ENCODE measurements at places on chromosomes 3 and 15.

GRCh38 chr3:121505256-121505655, 40.5 kb downstream of the POLQ start:
- no peak for DNase-seq

DNA sequence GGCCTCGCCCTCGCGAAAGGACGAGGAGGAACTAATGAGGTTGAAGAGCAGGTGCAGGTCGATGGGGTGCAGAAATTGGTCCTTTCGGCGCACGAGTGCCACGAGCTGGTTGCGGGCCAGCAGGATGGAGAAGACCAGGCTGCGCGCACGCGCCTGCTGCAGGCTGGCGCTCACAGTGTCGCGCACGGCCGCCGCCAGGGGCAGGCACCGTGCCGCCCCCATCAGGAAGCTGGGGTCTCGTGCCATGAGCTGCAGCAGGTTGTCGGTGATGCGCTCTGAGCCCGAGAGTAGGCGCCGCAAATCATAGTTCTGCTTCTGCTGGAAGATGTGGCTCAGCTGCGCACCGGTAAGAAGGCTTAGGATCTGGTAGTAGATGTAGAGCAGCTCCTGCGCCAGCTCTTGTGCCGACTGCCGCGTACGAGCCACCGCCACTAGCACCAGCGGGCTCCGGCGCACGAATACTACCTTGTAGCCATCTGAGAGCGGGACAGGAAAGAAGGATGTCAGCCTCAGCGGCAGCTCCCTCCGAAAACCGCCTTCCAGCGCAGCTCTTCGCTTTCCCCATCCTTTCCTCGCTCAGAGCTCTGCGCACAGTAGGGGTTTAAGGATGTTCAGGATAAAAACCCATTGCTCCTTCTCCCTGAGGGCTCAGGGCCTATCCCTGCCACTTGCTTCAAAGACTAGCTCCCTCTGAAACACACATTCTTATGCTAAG, 6.9 kb upstream of the MST1R start:
- no peak for DNase-seq

GRCh38 chr3:10975695-10976234, 16.8 kb upstream of the SLC6A1 start:
- no peak for DNase-seq

GRCh38 chr15:25724899-25725298, 138.2 kb downstream of the ATP10A start:
- no peak for DNase-seq

GRCh38 chr3:114437897-114438296, 144.1 kb downstream of the TIGIT start:
- DNase-seq = no peak

DNA sequence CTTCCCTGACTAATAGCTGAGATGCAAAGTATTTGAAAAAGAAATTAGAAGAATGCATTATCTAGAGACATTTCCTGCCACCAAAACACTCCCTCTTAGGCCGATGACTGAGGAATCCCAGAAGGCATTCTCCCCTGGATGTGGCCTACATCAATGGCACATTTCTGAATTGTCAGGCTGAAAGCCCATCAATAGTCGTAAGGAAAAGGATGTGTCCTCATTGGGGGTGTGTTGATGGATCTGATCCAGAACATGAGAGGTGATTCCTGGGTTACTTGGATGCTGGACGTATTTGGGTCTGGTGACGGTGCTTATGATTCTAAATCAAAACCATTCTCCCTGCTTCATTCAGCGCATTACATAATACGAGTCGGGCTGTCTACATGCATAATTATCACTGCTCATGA, 216.9 kb upstream of the CDIN1 start:
- no peak for DNase-seq

DNA sequence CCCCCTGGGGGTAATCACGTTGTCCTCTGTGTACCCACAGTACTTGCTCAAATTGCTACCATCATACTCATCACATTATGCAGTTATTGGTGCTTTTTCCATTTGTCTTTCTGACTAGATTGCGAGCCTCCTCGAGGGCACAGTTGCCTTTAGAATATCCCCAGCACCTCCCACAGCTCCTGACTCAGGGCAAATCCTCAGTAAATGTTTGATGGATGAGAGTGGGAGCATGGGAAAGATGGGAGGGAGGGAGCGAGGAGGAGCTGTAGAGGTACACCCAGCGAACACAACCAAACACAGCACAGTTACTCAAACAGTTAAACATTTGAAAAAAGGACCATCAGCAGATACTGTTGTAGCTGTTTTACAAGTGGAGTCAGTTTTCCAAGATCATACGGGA, 27.9 kb downstream of the SIDT1 start:
- no peak for DNase-seq

GRCh38 chr15:93983526-93983925, 247.8 kb upstream of the MCTP2 start:
- no peak for DNase-seq

DNA sequence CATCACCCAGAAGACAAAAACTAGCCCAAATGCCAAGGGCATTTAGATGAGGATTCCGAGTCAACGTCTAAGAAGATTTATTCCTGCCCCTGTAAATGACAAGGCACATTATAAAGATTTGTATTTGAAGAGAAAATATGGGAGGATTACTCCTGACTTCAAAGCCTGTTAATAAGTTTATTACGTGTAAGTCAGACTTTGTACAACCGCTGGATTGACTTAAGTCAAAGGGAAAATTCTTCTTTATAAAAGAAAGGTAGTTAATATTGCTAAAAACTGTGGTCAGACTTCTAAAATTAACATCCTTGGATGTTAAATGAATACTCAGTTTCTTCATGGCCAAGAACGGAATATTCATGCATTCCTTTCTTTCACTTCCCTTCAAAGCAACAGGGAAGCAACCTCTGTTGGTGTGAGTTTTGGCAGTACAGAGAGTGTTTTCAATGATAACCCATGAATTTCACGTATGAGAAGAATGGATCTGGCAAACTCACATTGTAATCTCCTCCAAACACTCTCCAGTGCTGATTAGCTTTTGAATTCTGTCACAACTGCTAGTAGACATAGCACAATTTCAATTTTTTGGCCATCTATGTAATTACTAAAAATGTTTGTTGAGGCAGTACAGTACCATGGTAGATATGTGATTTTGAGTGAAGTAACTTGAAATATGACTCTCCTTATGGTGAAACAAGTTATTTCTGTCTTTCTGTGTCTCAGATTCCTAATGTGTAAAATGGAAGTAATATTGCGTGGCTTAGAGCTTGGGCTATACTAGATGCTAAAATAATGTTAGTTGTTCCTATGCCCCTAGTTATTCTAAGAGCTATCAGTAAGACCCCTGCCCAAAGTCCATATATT, 62.0 kb downstream of the PLD1 start:
- DNase-seq = no peak

- no peak for DNase-seq
Measured at GRCh38 chr3:17044855-17045254, 160.1 kb downstream of the PLCL2 start.

DNA sequence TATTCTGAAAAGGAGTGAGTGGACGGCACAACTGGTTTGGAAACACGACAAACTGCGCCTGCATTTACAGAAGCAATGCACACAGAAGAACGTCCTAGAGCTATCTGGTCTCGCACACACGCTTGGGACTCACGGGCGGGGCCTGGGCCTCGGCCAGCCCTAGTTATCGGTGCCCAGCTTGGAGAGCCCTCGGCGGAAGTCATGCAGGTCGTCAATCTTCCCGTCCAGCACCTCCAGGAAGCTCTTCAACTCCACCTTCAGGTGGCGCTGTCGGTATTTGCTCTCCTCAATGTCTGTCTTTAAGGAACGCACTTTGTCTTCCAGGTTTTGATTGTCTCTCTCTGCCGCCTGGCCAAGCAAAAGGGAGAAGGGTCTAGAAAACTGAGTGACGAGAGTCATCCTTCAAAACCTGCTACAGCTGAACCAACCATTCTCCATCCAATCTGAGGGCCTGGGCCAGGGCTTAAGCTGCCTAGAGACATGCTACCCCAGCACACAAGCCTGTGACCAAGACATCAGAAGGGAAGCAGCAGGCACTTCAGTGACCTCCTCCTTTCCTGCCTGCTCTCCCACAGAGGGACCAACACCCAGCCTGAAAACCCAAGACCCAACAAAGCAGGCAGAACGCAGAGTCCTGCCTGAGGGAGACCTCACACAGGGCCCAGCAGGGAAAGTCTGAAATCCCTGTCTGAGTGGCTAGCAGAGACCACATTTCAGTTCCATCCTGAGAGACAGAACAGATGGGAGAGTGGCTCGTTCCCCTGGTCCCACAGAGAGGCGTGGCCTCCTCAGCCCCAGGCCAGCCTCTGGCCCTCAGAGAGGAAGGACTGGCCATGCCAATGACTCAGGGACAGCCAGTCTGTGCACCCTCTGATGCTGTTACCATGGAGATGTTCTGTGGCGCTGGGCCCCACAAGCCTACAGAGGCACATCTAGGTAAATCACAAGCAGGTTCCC, 40.4 kb downstream of the WHAMM start:
- DNase-seq = peak; percentile 80

DNA sequence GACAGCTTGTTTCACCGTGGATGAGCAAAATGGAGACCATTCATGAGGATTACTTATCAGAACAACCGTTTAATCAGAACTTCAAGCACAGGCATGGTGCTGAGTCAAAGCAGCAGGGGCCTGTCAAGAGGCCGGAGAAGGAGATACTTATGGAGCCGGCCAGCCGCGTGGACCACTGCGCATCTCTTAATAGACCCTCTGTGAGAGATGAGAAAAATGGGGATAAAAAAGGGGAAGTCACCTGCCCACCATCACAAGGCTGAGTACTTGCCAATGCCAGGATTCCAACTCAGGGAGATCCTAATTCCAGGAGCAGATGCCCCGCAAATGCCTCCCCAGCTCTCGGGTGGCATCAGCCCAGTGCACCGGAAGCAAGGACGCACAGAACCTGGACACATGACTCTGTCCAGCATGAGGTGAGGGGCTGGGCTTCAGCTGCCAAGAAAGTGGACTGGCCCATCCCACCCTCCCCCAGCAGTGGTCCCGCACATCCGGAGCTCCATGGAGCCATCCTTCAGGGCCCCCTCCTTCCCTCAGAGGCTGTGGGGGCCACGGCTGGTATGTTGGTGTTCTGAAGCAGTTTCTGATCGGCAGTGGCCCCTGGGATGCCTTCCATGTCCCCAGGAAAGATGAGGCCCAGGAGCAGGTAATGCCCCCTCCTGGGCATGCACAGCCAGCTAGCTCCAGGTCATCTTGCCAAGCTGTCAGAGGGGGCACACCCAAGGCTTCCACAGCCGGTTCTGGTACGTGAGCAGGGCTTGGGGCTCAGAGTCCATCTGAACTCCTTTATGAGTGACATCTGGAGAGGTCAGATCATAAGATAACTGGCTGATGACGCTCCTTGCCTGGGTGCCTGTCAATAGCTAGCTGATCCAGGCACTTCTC, 143.8 kb downstream of the ATP10A start:
- no peak for DNase-seq

DNA sequence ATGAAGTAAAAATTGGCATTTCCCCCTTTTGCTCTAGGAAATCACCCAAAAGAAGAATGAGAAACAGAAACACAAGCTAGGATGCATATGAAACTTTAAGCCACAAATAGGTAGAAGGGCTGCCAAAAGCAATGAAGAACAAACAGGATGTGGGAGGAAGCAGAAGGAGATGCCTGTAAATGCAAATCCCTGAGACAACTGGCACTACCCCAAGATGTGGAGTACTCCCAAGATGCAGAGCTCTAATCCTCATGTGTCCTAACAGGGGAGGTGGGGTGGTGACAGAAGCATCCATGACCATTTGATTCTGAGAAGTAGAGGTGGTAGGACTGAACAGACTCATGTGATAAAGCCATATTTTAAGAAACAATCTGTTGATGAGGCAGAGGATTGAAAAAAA, 31.9 kb upstream of the ZNF280D start:
- DNase-seq = no peak

GRCh38 chr15:97037080-97037479, 706.6 kb downstream of the NR2F2 start:
- no peak for DNase-seq

GRCh38 chr3:58989163-58989562, 60.7 kb downstream of the CFAP20DC start:
- no peak for DNase-seq

GRCh38 chr15:29058903-29059539, 173.2 kb downstream of the APBA2 start:
- DNase-seq = no peak

- peak; percentile 40 for DNase-seq
Measured at GRCh38 chr3:132256989-132257388, 60.2 kb upstream of the ACP3 start.

GRCh38 chr3:71057526-71057894, 526.0 kb downstream of the FOXP1 start:
- no peak for DNase-seq

- DNase-seq = no peak
Measured at GRCh38 chr3:171691485-171691884, 118.8 kb downstream of the PLD1 start.

GRCh38 chr3:43627360-43627759, 5.5 kb upstream of the ANO10 start:
- no peak for DNase-seq

GRCh38 chr3:171044384-171044783, 17.9 kb upstream of the SLC2A2 start:
- no peak for DNase-seq

- DNase-seq = peak; percentile 34
Measured at GRCh38 chr15:41928637-41929620, 35.1 kb upstream of the SPTBN5 start.

- DNase-seq = no peak
Measured at GRCh38 chr15:83174891-83175290, 32.7 kb downstream of the HDGFL3 start.

DNA sequence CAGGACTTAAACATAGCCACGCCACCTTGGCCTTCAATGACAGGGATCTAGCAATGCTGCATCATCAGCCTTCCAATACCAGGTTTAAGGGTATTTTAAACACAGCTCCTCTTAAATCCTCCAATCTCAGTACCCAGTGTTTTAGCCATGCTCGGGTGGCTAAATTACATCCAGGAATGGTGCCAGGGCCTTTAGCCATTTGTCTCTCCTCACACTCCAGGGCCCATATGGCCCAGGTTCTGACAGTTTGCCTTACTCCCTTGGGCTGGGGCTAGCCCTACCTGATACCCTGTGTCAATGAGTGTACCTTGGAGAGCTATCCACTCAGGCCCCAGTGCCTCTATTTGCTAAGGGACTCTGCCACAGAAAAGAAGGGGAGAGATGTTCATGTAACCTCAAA, 29.4 kb downstream of the ZNF589 start:
- no peak for DNase-seq

DNA sequence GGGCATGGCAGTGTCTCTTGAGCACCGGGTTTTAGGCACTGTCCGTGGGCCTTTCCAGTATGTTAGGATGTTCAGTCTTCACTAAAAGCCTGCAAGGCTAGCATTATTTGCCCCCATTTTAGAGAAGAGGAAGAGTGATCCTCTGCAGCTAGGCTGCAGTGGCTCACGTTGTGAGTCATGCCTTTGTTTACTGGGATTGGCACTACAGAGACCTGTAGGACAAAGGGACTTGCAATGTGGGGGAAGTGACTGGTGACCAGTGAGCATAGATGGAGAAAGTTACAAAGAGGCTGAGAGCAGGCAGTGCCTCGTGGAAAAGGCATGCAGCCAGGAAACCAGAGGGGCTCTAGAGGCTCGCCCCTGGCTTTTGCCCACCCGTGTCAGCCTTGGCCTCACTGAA, 26.8 kb upstream of the CPNE9 start:
- no peak for DNase-seq

- DNase-seq = no peak
Measured at GRCh38 chr3:151174351-151174750, 28.7 kb downstream of the GPR171 start.
